Left lung (tissue), 14 donors: ENCODE measurements at places on chromosomes 16 and 17.

DNA sequence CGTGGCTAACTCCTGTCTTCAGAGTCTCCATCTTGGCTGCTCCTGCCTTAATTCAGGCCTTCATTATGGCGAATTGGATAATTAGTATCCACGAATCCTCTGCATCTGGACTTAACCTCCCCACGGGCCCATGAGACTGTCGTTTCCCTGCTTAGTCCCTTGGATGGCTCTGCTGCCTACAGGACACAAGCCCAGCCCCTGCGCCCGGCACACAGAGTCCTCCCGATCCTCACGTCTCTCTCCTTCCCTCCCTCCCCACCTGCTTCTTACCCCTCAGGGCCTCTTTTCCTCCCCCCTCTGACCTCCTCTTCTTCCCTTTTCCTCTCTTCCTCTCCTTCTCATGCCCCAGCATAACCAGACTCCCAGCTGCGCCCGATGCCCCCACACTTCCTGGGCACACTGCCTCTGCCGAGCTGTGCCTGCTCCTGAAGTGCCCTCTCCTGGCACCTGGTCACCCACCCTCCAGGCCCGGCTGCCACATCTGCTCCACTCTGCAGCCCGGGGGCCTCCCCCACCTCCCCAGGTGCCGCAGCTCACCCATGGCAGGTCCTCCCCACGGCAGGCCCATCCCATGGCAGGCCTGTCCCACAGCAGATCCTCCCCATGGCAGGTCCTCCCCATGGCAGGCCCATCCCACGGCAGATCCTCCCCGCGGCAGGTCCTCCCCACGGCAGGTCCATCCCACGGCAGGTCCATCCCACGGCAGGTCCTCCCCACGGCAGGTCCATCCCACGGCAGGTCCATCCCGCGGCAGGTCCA lies 45.9 kb downstream of the RPH3AL start:
- DNase-seq, result peak; percentile 71

DNA sequence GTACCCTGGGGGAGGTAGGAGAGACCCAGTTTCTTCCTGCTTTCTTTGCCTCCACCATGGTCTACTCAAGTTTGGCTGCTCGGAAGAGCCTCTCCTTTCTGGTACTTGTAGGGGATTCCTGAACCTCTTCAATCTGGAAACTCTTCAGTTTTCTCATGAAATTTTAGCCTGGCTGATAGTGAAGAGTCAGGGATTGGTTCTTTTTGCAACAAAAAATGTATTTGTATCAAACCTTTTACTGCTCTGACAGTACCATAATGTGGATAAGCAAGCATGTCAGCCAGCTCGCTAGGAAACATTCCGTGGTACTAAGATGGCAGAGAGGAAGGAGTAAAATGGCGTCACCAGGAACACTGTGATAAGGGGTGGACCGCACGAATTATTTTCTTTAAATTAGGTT lies 55.4 kb downstream of the NUP93 start:
- no peak for DNase-seq

GRCh38 chr17:72423286-72423589 lies 302.4 kb downstream of the SOX9 start:
- no peak for DNase-seq

DNA sequence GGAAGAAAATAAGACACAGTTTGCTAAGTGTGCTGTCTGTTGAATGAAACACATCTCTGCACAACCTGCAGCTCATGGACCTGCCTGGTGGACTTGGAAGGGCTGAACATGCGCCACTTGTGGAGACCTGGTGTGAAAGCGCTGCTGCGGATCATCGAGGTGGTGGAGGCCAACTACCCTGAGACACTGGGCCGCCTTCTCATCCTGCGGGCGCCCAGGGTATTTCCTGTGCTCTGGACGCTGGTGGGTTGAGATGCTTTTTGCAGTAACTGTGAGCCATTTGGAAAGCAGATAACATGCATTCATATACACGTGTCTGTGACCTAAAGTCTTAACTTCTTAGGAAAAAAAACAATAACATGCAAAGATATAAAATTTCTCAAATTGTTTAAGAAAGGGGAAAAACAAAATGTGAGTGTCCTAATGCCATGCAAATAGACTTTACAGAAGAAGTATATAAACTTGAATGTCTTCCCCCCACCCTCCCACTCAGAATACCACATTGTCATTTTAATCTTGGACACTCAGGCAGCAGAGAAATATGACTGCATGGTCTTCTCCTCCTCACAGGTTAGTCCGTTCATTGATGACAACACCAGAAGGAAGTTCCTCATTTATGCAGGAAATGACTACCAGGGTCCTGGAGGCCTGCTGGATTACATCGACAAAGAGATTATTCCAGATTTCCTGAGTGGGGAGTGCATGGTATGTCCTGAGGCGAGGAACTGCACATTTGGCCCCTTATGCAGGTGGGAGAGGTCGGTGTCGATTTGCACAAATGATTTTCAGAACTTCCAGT lies 65.6 kb downstream of the SEC14L1 start:
- DNase-seq, result no peak

GRCh38 chr17:40364121-40364861 lies at the start of gene GJD3:
Gene GJD3 (minus strand): TSS chr17:40364737. CDS start chr17:40363815, 922 bp downstream.
- DNase-seq, result no peak

GRCh38 chr16:89322321-89323119 lies 105.0 kb downstream of the ZNF778 start:
- DNase-seq, result peak; percentile 84

GRCh38 chr17:68289936-68290267 lies 1.0 kb downstream of the SLC16A6 start:
- no peak for DNase-seq

GRCh38 chr16:68235108-68235886 lies 630 bp downstream of the ESRP2 start:
- DNase-seq, result peak; percentile 84

DNA sequence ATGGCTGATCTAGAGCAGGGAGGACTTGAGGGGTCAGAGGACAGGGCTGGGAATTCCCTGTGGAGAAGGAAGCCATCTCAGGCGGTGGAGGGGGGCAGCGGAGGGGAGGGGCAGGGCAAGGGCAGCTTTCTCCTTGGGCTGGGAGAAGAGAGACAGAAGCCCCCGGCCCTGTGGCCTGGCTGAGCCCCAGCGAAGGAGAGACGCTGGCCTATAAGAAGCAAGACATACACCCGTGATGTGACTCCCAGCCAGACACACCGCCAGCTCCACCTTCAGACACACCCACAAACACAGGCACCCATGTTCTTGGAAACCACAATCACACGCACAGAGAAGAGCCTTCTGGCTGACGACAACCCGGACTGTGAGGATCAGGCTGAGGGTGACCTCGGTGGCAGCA lies 10.0 kb downstream of the TRPV3 start:
- no peak for DNase-seq

DNA sequence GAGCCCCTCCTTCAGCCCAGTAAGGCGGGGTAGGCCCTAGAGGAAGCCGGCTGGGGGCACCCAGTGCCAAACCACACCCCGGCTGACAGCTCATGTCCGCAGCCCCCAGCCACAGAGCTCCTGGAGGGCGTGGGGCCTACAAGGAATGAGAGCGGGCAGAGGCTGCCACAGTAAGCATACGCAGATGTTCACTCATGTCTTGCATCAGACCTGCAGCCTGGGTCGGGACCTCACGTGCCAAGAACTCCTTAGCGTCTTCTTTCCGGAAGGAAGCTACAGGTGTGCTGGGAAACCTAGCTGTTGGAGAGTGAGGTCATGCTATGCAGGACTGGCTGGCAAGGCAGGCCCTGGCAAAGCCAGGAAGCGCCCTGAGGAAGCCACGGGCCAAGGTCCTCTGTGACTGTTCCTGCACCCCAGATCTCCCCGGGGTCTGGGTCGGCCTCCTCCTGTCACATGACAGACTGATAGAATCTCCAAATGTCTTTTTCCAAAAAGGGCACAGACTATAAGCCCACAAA lies 1.6 kb downstream of the ZNF598 start:
- DNase-seq, result no peak

GRCh38 chr17:17876959-17877528 lies 40.3 kb upstream of the SREBF1 start:
- DNase-seq, result no peak

DNA sequence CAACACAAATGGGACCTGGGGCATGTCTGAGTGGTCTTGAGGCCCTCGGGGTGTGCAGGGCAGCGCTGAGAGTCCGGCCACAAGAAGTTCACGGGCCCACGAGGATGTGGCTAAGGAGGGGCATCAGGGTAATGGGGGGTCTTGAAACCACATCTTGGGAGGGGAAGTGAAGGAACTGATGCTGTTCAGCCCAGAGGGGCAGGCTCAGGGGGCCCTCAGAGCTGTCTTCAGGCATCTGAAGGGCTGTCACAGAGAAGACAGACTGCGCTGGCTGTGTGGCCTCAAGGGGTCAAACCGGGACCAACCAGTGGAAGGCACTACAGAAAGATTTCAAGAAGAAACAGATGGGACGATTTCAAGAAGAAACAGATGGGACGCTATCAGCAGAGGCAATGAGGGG lies 45.1 kb downstream of the ZNF423 start:
- DNase-seq, result no peak

GRCh38 chr16:73051961-73052360 lies 4.0 kb upstream of the ZFHX3 start:
- no peak for DNase-seq

GRCh38 chr16:15592324-15592723 lies 50.6 kb downstream of the MARF1 start:
- no peak for DNase-seq

DNA sequence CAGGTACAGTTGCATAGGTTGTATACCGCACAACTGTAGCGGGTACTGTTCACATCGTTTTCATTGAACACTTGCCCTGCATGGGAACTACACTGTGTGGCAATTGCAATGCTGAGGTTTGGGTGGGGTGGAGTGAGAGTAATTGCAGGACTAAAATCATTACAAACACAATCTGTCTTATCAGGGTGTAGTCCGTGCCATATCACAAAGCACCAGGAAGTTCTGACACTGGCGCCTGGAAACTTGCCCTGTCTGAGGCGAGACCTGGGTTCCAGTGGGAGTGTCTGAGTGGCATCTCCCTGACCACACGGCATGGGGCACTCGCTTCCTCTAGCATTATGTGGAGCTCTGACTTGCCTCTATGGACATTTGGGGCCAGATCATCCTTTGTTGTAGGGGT lies 153.4 kb downstream of the RGS9 start:
- DNase-seq, result no peak

- no peak for DNase-seq
These were observed 55.6 kb upstream of the LRRC37A3 start for GRCh38 chr17:64974750-64975317.

DNA sequence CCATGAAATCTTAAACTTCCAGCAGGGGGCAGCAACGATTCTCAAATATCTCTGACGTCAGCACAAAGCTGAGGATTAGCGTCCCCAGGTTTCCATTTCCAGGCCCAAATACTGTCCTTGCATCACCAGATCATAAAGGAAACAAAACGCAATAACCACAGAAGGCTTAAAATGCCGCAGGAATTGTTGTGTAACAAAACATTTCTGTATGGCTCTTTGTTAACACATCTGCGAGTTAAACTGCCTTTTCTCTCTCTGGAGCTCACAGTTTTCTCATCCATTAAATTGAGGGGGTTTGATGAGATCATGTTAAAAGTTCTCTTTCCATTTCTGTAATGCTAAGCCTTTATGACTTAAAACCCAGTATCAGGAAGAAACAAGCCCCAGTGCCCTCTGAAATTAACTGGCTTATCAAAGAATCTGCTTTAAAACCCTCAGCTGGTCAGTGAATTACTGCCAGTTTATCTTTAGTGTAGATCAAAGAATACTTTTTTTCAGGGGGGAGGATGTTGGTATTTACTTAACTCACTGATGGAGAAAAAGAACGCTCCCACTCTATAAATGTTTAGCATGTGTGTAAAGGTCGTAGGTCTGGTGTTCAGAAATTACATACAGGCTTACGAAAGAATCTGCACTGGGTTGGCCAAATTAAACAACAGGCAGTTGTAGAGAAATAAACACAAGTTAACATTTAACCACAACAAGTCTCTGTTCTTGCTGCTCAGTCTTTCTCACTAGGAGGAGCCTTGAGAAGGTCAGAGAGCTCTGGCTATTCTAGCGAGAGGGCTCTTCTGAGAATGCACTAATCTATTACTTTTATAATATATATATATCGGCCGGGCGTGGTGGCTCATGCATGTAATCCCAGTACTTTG lies 10.6 kb upstream of the TERF2 start:
- DNase-seq, result peak; percentile 63

DNA sequence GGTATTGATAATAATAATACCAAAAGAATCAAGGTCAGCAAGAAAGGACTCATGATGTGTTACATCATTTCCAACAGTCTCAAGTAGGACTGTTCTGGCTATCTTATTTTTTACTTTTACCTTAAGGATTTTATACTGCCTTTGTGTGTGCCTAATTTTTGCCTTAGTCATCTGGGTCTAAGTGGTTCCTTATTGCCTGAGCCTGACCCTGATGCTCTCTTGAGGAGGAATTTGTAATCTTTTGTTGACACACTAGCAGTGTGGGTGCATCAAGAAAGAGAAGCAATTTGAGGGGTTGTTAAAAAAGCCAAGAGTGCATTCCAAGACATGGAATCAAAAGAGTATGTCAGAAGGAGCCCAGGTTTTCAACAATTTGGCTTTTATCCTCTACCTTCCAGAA lies 59.3 kb downstream of the TMEM100 start:
- no peak for DNase-seq

DNA sequence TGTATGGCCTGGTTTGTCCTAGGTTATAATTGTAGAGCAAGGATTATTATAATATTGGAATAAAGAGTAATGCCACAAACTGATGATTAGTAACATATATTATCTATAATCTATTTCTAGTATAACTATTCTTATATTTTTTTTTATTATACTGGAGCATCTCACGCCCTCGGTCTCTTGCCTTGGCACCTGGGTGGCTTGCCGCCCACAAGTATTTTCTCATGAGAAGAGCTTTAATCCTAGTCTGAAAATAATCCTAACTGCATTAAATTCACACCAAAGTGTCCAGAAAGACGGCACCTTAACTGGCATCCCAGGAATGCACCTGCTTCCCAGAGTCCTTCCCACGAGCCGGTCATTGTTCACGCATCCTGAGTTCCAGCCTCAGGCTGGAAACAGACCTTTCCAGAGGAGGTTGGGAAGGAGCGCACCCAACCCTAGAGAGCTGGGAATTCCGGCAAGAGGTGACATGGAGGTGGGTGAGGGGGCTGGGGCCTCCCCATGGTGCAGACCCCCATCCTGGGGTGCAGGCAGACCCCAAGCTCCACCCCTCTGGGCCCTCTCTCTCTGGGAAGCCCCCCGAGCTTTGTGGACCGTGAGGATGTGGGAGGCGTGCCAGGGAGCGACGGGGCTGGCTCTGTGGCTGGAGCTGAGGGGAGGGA lies 15.9 kb downstream of the CHMP1A start:
- no peak for DNase-seq

DNA sequence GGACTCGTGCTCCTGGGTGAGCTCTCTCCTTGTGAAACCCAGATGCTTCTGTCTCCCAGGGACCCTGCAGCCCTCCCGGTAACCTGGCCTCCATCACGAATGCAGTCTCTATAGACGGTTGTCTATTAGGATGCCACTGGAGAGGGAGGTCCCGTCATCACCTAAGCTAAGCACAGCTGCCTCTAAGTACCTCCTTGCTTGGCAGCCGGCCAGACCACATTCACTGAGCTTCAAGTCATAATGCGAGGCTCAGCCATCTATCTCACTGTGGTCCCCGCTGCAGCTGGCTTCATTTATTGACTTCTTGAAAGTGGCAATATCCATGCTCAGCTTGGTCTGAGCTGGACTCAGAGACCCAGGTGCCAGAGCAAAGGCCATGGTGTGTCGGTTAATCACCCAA lies 74.5 kb upstream of the HSBP1 start:
- no peak for DNase-seq
